G401 (cell line): ENCODE measurements at places on chromosomes 11 and 22.

DNA sequence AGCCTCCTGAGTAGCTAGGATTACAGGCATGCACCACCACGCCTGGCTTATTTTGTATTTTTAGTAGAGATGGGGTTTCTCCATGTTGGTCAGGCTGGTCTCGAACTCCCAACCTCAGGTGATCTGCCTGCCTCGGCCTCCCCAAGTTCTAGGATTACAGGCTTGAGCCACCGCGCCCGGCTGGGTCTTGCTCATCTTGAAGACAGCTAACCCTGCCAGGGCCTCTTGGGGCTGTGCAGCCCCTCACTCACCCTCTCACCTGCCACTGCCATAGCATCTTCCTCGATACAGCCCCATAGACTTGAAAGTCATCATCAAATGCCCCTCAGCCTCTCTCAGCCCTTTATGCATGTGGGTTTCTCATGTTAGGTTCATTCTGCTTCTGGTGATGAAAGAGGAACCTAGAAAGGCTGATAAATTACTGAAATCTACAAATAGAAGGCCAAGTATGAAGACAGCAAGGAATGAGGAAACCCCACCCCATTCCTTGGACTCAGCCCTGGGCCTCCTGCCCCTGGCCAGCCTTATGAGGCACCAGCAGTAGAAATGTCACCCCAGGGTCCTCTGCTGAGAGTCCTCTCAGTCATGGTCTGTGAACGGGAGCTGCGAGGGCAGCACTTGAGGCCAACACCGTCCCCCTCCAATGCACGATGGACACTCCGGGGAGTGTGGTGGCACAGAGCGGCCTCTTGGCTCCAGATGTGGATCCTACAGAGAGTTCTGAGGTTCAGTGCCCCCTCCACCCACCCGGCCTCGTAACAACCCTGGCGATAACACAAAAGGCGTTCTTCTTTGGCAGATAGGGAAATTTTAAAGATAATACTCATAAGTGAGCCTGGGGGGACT, 24.8 kb downstream of the SCGB1A1 start:
- DNase-seq = no peak

DNA sequence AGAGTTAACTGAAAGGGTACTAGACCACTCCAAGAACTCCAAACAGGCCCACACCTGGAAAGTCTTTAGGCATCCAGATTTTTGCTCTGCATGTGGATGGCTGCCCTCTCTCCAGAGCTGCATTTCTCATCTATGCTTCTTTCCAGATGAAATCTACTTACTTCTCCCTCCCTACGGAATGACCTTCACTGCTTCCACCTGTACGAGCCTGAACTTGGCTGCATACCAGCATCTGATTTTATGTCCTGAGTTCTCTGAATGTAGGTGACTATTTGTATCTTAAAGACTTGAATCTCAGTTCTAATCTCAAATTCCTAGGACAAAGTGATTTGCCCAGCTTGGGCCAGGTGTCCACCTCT, 13.3 kb downstream of the CELF1 start:
- peak; percentile 49 for DNase-seq

- DNase-seq = peak; percentile 82
Observed at GRCh38 chr22:19431649-19432132, at the start of gene HIRA. Gene HIRA, minus strand, starts transcription at chr22:19431733. Its CDS starts 257 bp downstream, at chr22:19431476.

- DNase-seq = no peak
Observed at GRCh38 chr11:22927793-22928192, 67.5 kb upstream of the CCDC179 start.

DNA sequence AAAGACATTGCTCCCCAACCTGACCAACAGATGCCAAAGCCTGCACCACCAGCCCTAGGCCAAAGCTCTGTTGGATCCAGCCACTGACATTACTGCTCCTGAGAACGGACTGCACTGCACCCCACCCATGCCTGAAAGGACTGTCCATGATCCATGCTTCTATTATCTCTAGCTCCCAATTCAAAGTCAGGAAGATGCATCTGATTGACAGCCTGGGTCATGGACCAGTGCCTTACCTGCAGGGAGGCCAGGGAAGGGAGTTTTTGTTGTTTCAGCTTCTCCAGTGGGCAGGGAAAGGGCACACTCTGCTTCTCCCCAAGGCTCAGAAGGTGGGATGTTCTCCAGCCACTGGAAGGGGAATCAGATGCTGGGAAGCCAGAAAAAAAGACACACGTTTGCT, 4.8 kb upstream of the PRDM11 start:
- no peak for DNase-seq

- DNase-seq = no peak
Observed at GRCh38 chr22:23534201-23534850, 45.8 kb downstream of the IGLL1 start.

DNA sequence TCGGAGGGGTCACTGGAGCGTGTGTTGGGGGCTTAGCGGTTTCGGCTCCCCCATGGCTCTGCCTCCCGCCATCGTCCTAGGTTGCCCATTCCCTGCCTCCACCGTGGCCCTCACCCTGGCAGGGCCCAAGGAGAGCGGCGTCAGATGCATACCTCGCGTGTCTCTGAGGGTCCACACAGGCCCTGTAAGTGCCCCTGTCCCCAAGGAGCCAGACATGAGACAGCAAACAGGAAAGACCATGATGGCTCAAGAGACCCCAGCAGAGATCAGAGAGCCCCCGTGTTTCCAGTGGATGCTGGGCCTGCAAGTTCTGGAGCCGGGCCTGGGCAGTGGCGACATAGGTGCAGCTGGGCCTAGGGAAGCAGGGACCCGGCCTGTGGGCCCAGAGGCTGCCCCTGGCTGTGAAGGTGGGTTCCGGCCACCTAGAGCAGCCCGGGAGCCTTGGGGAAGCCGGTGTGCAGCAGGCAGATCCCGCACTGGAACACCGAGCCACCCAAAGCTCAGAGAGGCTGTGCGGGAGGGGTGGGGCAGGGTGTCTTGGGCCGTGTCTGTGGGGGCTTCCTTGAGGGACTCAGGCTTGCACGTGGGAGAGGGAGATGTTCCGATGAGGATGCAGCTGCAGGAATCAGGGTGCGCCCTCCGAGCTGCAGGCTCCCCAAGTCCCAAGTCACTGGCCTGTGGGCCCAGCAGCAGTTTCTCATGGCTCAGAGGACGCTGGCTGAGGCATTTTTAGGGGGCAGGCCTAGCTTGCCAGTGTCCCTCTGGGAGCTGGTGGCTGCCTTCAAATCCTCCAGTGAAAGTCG, 126.4 kb downstream of the KCNQ1OT1 start:
- no peak for DNase-seq

DNA sequence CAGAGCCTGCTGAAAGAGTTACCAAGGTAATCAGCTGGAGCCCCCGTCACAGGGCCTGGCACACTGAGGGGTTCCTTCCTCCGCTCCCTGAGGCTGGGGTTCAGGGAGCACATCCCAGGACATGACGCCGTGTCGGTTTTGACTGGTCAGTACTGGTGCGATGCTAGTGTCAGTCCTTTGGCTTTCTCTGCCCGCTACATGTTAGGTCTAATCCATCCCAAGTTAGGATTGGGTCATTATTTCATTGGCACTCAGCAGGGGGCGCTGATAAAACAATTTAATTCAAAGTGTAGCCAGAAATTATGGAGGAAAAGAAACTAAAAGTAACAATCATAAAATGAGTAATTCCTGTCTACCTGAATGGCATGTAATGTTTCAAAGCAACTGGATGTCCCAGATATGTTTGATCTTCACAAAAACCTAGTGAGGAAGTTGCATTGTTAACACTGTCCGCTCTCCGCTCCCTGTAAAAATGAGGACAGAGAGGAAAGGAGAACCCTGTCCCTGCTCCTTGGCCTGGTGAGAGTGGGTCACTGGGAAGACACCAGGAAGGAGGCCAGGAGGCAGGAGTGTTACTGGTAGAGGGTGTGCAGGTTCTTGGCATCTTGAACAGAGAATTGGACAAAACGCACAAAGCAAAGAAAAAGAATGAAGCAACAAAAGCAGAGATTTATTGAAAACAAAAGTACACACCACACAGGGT, 27.1 kb downstream of the TSKU start:
- no peak for DNase-seq

GRCh38 chr22:31343235-31344191, 2.6 kb downstream of the PATZ1 start:
- DNase-seq = peak; percentile 37

DNA sequence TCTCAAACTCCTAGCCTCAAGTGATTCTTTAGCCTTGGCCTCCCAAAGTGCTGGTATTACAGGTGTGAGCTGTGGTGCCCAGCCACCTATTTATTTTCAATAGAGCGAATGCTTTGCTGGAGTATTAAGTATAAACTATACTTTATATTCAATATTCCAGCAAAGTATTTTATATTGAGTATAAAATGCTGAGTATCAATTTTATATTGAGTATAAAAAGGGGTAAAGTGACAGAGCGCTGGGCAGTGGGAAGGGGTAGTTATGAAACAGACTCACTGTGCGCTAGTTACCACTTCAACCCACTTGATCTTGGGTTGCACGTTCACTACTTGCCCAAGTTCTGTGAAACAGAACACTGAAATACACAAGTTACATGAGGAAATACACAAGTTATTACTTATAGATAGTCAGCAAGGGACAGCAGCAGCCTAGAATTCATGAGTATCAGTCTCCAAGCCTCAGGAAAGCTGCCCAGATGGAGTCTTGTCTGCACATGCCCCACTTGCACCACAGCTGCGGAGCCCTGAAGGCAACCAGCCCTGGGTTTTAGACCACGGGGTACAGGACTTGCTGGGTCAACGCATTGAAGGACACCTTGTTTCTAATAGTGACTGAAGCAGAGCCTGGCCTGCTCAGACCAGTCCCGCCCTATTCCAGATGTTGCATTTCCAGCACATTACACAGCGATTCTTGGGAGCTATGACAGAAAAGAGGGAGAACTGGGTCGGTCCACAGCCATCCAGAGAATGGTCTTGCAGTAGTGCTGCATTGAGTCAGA, 51.6 kb upstream of the SYT13 start:
- DNase-seq = no peak

DNA sequence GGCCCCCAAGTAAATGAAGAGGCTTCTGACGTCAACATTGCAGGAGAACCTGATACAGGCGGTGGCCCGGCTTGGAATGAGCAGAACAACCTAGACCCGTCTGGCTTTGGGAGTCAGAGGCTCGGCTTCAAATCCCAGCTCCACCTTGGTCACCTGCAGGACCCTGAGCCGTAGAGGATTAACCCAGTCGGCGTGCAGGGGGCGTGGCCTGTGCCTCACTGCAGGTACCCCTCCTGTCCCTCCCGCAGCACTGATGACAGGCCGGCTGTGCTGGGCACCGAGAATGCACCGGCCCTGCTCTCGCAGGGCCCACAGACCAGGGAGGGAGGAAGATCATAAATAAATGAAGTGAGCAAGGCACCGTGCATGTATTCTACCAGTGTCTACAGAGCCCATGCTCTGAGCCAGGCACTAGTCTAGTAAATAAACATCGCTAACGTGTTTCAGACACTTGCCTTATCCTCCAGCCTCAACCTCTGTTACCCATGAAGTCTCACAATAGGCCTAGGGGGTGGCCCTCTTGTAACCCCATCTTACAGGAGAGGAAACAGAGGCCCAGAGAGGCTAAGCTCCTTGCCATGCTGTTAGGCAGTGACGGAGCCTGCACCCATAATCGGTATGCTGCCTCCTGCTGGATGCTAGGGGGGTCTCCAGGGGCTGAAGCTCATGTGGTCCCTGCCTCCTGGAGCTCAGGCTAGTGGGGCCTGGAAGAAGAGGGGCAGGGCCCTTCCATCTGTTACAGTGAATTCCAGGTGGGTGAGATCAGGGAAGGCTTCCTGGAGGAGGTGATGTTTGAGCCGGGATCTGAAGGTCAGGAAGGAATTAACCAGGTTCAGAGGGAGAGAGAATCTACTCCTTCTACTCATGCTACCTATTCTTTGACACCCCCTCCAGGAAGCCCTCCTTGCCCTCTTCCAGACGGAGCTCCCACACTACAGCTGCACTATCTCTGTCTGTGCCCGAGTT, 53.4 kb downstream of the RTL6 start:
- DNase-seq = no peak
